H9 (cell line): ENCODE measurements at places on chromosomes 11 and 22. TPM values are rescaled to one million over a fixed set of nuclear protein-coding genes. Genes with fewer than 3 reads are reported as not detected.

The CHORDC1 gene
- total RNA-seq, result 76.6 and 77.7 TPM in 2 replicates

The PATL1 gene
- 31.4 and 32.5 TPM in 2 replicates for total RNA-seq

The WNT7B gene
- 0.09 and 0.31 TPM in 2 replicates for total RNA-seq

The FIBIN gene
- not detected in 2 replicates for total RNA-seq

DNA sequence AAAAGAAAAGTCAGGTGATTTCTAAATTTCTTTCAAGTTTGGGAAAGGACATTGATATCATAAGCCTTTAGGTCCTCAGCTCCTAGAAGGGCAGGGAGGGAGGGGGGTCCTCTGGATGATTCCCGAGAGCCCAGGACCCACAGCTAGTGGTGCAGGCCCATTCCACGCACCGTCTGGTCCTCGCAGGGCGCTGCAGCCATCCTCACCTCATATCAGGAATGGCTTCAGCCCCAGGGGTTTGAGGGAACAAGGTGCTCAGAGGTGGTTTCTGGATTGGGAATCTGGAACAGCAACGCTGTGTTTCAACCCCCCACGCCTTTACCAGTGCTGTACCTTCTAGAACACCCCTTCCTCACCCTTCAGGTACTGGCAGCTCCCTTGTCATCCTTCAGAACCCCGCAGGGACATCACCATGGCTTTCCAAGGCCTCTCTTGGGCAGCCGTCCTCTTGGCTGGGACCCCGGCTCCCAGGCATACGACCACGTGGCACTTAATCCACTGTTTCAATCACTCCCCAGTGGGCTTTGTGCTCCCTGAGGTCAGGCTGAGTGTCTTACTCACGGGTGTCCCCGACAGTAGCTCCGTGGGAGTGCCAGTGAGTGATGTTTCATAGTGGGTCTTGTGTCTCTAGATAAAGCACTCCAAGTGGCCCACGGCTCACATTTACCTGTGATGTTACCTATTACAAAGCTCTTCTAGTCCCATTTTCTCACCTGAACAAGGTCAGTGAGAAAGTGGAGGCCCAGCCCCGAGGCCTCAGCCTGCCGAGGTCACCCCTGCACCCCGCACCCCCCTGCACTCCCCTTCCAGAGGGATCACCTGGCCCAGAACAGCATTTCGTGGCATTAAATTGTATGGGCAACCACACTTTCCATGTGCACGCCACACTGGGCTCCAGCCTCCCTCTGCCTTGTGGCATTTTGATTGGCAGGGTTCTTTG is 93.9 kb downstream of the MORC2 start:
- DNase-seq, result no peak
- no peak overlapping the region for H3K4me3 ChIP-seq
- H3K27ac ChIP-seq, result no peak overlapping the region
- no peaks in the 10 kb centered on the region for H3K27me3 ChIP-seq
- H3K4me1 ChIP-seq, result no peaks in the 10 kb centered on the region
